ENCODE measurements at places on chromosomes 7 and 10.

DNA sequence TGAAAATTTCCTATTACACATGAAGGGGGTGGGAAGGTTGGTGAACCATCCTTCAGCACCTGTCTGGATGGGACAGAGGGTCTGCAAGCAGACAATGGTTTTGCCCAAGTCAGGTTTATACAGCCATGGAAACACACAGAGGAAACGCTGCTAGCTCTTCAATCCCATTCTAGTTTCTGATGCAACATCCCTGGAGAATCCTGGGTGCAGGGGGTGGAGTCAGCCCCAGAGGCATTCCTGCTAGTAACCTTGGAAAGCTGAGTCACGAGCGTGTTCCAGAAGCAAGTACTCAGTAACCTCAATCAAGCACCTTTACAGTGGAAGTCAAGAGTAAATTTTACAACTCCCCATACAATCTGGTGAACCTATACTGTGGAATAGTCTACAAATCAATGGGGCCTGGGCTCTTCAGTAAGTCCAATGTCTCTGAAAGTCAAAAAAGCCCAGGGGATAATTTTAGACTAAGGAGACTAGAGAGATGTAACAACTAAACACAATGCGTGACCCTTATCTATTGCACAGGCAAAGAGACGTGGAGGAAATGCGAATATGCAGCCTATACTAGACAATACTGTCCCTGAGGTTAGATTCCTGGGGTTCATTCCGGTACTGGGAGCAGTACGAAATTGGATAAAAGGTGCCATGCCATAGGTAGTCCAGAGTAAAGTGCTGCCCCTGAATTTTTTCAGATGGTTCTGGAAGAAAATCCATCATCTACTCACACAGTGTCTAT, 95.4 kb downstream of the ZRANB1 start:
- no peak for DNase-seq

GRCh38 chr10:103166523-103166922, 26.5 kb downstream of the NT5C2 start:
- DNase-seq = no peak

DNA sequence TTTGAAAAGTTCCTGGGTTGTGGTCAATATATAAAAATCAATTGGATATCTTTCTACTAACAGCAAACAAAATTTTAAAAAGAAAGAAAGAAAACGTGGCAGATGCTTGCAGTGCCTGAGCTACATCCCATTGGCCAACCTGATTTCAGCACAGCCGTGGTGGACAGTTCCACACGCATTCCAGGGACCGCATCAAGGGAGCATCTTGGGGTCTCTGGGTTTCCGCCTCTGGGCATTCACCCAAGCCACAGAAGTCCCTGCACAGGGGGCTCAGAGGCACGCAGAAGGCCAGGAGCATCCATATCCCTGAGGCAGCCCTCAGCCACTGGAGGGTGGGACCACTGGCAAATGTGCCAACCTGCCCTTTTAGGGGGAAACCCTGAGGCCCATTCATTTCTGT, 254.5 kb upstream of the RNF32 start:
- DNase-seq = no peak

DNA sequence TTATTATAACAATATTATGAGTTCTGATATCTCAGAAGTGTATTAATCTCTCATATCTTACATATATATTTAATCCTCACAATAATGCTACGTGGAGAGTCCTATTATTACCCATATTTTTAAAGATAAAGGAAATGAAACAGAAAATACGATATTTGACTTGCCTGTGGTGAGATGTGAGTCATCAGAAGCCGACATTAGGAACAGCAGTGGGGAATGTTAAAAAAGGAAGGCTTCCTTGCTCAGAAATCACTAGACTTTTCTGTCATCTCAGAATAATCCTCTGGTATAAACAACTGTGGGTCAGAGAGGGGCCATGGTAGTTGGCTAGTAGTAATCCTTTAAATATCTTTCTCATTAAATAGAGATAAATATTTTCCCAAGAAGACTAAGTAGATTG, 402.3 kb upstream of the PCDH15 start:
- no peak for DNase-seq

- DNase-seq = no peak
Observed at GRCh38 chr10:58867683-58868082, 308.8 kb upstream of the PHYHIPL start.

Data from activated naive CD4-positive, alpha-beta T cell (primary cell).